A549 treated with ZK216348 at 1 μM for 4 hours (cell line): ENCODE measurements at places on chromosomes 11 and 22. TPM values are rescaled to one million over a fixed set of nuclear protein-coding genes. Genes with fewer than 3 reads are reported as not detected.

CBY1 gene
- total RNA-seq, result 13.4 to 16.4 TPM (median 15.6 TPM) in 5 replicates

MS4A12 gene
- total RNA-seq, result not detected in 5 replicates

SLC29A2 gene
- total RNA-seq, result 2.5 to 5.8 TPM (median 5.7 TPM) in 5 replicates

POLDIP3 gene
- 32.8 to 44.1 TPM (median 39.8 TPM) in 5 replicates for total RNA-seq

PRG2 gene
- not detected in 5 replicates for total RNA-seq

ABTB2 gene
- total RNA-seq, result 22.6 to 41.2 TPM (median 35.3 TPM) in 5 replicates

IFITM10 gene
- total RNA-seq, result 0.71 to 1.6 TPM (median 0.99 TPM) in 5 replicates

GLB1L3 gene
- not detected in 5 replicates for total RNA-seq

POU2AF2 gene
- total RNA-seq, result not detected in 5 replicates

B4GALNT4 gene
- total RNA-seq, result 11.3 to 21.7 TPM (median 14.1 TPM) in 5 replicates

PTH gene
- not detected in 5 replicates for total RNA-seq

WT1 gene
- total RNA-seq, result 5.0 to 6.4 TPM (median 6.0 TPM) in 5 replicates
